Daoy (cell line): ENCODE measurements at places on chromosomes 7 and 10. TPM values are rescaled to one million over a fixed set of nuclear protein-coding genes. Genes with fewer than 3 reads are reported as not detected.

Gene STRIP2
- 9.2 and 9.6 TPM in 2 replicates for total RNA-seq

Gene UCMA
- not detected in 2 replicates for total RNA-seq

Gene SKAP2
- total RNA-seq, result 33.8 and 41.8 TPM in 2 replicates

Gene HGF
- total RNA-seq, result not detected in 2 replicates

Gene TMEM184A
- 1.7 and 5.9 TPM in 2 replicates for total RNA-seq

- no peak for DNase-seq
Measured at GRCh38 chr7:79258826-79259225, 194.6 kb downstream of the MAGI2 start.

- DNase-seq, result no peak
Measured at GRCh38 chr7:99106821-99107241, 37.1 kb downstream of the SMURF1 start.

GRCh38 chr10:121531076-121531829 lies 67.0 kb downstream of the FGFR2 start:
- no peak for DNase-seq

- DNase-seq, result no peak
Measured at GRCh38 chr7:149741629-149742028, 31.8 kb downstream of the ZNF467 start.
